ENCODE measurements at places on chromosomes 5 and 9.

DNA sequence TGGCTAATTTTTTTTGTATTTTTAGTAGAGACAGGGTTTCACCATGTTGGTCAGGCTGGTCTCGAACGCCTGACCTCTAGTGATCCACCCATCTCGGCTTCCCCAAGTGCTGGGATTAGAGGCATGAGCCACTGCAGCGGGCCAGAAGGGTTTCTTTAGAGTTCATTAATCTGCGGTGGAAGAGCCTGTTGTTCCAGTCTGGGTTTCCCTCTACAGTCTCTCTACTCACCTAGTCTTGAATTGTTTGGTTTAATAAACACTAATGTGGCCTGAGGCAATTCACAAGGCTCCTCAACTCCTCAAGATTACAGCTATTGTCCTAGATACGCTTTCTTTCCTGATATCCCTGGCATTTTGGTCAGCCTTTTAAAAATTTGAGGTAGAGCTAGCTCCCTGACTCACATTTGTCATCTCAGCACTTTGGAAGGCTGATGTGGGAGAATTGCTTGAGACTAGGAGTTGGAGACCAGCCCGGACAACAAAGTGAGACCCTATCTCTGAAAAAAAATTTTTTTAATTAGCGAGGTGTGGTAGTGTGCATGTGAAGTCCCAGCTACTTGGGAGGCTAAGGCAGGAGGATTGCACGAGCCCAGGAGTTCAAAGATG lies 4.6 kb upstream of the SAR1B start:
- DNase-seq = no peak

GRCh38 chr5:78644741-78645300 lies 3.8 kb downstream of the LHFPL2 start:
- peak; percentile 68 for DNase-seq

GRCh38 chr9:114017741-114018715 lies 60.1 kb downstream of the AMBP start:
- no peak for DNase-seq

- no peak for DNase-seq
Measured at GRCh38 chr9:126330536-126330935, 3.9 kb downstream of the MVB12B start.

GRCh38 chr5:92581249-92581648 lies 999.8 kb downstream of the NR2F1-AS1 start:
- no peak for DNase-seq

DNA sequence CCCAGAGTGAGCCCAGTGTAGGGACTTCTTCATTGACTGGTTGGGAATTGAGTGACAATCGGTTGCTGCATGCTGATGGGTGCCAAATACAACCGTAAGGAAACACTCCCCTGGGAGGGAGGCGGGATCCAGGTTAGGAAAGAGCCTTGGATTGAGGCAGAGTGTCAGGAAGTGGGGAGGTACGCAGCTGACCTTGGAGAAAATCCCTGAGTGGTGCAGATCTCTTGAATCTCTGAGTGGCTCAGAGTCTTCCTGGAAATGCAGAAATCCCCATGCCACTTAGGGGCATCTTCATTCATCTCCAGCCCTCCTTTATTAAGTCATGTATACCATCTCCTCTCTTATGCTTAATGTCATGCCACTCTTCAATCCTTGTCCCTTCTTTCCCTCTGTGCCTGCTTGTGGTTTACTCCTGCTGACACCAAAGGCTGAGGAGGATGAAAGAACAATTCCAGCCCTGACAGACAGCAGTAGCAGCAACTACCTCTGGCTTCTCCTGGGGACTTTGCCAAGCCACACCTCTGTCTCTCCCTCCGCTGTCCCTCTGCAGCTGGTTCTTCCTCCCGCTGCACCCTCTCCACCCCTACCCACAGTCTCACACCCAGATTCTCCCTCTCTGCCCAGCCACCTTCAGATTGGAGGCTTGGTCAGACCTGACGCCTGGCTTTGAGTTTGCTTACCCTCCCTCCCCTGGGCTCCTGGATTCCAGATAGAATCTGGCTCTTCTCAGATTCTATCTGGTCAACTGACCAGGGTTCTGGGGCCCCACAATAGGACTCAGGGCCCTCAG lies 14.1 kb upstream of the LCP2 start:
- no peak for DNase-seq

GRCh38 chr5:36598045-36598444 lies 8.4 kb upstream of the SLC1A3 start:
- DNase-seq = no peak

DNA sequence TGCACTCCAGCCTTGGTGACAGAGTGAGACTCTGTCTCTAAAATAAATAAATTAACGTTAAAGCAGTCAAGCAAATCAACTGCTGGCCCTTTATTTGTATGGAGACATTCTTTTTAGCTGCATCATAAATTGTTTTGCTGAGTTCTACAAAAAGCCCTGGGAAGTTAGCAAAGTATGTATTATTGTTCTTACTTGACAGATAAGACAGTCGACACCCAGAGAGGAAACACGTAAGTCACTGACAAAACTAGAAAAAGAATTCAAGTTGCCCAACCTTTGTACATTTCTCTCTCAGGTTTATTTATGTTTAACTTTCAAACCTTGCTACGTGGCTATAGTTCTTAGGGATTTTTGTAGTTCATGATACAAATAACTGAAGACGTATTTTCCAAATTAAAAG lies 40.4 kb upstream of the MACIR start:
- DNase-seq = peak; percentile 85

DNA sequence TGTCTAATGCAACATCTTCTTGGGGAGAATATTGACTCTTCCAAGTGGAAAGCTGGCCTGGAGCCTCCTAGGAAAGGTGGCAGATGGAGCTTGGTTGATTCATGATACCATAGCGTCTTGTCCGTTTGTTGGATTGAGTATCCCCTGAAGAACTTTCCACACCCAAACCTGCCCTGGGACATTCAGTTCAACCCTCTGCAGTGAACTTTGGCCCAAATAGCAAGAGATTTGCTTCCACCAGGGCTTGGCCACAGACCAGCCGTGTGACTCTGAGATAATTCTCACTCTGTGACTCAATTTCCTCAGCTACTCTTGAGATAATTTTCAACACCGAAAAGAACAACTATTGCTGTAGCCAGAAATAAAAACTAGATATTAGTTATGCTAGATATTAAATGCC lies 108.0 kb upstream of the RAD23B start:
- no peak for DNase-seq

- DNase-seq = no peak
Measured at GRCh38 chr9:75186767-75187380, 98.6 kb downstream of the OSTF1 start.

- no peak for DNase-seq
Measured at GRCh38 chr5:174306345-174307030, 261.0 kb downstream of the NSG2 start.

- DNase-seq = no peak
Measured at GRCh38 chr9:97958812-97959511, 21.0 kb upstream of the HEMGN start.

DNA sequence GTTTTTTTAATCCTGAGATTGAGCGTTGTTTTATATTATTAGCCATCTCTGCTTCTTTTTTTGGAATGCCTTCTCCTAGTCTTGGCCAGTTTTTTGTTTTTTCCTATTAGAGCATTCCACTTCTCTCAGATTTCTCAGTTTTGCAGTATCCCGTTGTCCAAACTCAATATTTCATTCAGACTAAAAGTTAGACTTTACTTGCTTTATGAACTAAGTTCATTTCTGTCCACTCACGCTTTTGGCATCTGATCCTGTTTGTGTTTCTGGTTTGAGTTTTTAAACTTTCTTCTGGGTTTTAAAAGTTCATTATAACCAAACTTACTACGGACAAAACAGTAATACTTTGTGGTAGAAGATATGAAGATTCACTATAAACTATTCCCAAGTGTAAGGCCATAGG lies 288.3 kb upstream of the MPDZ start:
- DNase-seq = no peak

Data from Caki2 (cell line).